ENCODE measurements at places on chromosomes 11 and 22. TPM values are rescaled to one million over a fixed set of nuclear protein-coding genes. Genes with fewer than 3 reads are reported as not detected.

P2RX3 gene
- 3.2 TPM for total RNA-seq

KIRREL3 gene
- total RNA-seq, result 0.24 TPM

DNAJB13 gene
- not detected for total RNA-seq

OR5B21 gene
- not detected for total RNA-seq

- no peak for DNase-seq
Measured at GRCh38 chr11:20327377-20327935, 36.1 kb upstream of the HTATIP2 start.

DNA sequence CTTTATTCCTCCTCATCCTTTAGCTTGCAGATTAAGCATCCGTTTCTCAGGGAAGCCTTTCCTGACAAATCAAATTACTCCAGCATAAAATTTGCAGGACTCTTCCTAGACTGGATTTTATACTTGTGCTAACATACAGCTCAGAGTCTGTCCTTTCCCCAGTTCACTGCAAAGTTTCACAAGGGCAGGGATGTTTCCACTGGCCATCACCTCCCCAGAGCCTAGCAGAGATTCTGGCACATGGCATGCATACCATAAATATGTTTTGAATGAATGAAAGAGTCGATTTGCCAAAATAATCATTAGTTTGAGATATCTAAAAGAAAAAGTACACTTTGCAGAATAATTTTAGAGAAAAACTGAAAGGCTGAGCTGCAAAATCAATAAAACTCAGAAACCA lies 10.6 kb downstream of the MSANTD4 start:
- no peak for DNase-seq
